ENCODE measurements at places on chromosomes 5 and 9.

GRCh38 chr5:68739752-68740151, 354.1 kb upstream of the SLC30A5 start:
- DNase-seq, result no peak

- DNase-seq, result peak; percentile 9
Measured at GRCh38 chr9:98801561-98801960, 5.2 kb upstream of the ANKS6 start.

DNA sequence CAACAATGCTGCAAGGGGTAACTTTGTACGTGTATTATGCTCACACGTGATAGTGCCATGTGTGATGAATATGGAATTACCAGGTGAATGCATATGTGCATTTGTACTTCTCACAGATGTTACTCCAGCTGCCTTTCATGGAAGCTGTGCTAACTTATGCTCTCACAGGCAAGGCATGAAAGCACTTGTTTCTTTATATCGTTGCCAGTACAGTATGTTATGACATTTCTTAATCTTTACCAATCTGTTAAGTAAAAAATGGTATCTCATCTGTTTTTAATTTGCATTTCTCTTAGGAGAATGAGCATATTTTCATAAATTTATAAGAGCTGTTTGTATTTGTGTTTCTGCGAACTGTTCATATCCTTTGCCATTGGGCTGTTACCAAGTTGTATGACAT, 311.8 kb upstream of the DMRT1 start:
- no peak for DNase-seq

DNA sequence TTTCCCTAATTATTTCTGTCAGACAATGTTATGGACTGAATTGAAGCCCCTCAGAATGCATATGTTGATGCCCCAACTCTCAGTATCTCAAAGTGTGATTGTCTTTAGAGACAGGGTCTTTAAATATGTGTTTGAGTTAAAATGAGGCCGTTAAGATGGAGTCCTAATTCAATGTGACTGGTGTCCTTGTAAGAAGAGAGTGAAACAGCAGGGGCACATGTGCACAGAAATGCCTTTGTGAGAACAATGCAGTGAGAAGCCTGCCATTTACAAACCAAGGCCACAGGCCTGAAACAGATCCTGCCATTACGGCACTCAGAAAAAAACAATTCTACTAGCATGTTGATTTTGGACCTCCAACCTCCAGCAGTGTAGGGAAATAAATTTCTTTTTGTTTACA, 483.0 kb upstream of the DMAC1 start:
- no peak for DNase-seq

- no peak for DNase-seq
Measured at GRCh38 chr9:30103647-30104394, 2280.6 kb upstream of the ACO1 start.

- no peak for DNase-seq
Measured at GRCh38 chr5:2861605-2862004, 110.1 kb upstream of the IRX2 start.

DNA sequence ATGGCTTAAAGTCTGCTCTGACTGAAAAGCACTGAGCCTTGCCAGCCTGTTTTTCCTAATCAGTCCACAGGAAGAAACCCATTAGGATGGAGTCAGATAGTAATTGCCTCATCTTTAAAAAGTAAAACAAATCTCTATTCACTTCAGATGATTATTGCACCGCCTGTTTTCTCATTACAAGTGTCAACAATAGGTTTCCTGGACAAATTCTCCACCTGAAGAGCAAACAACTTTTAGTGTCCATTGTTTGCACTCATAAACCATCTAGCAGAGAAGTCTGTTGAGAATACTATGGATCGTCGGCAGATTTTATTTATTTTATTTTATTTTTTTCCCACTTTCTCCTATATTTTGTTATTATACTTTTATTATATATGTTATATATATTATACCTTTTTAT, 20.3 kb downstream of the C5orf63 start:
- no peak for DNase-seq

DNA sequence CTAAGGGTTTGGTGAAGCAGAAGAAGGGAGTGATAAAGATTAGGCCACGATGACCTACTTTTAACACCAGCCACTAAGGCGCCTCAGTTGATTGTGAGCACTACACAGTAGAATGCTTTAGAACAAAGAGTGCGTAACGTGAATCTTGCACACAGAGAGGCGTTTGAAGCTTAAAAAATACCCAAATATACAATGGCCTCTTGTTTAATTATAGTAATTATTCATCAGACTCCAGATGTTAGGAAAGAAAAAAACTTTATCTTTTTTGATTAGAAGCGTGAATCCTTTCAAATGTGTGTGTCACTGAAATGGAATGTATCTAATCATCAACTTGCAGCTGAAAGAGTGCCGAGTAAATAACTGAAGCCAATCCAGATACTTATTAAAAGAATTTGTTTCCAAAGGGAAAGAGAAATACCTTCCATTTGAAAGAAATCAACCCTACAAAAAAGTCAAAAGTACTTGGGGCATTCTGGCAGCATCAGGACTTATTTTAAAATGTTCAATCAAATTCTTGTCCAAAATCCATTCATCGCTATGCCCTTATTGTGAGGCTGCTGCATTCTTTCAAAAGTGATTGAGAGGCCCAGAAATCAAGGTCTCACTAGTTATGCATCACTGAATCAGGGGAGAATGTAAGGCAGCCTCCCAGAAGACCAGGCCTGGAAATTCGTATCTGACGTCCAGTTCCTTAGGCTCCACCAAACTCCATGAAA, 337.5 kb downstream of the ZNF608 start:
- no peak for DNase-seq

- DNase-seq, result no peak
Measured at GRCh38 chr9:107462691-107463090, 26.9 kb downstream of the KLF4 start.

- no peak for DNase-seq
Measured at GRCh38 chr5:96427824-96428223, 5.2 kb downstream of the PCSK1 start.

GRCh38 chr5:154528005-154528594, 50.1 kb upstream of the HAND1 start:
- no peak for DNase-seq

- no peak for DNase-seq
Measured at GRCh38 chr5:132000241-132000490, 11.3 kb downstream of the ACSL6 start.

DNA sequence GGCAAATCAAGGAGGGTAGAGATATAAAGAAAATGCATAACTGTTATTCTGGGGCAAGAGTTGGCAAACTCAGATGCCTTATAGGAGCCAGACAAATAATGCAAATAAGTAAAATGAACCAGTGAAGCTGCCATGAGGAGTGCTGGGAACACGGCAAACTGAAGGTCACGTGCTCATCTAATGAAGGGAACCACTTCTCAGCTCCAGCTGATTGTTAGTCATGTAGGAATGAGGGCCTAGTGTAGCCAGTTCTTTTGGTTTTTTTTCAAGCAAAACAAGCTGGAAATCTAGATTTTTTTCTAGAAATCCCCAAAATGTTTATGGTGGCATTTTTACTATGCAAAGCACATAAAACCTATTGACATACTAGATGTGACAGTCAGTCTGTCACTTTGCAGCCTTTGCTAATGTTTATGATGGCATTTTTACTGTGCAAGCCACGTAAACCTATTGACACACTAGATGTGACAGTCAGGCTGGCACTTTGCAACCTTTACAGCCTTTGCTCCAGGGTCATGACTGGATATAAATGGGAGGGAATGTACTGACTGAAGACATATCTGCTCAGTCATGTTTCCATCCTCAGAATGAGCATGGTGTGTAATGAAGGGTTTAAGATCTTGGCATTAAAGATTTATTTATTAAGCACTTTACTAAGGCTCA, 39.4 kb downstream of the RUSC2 start:
- no peak for DNase-seq

DNA sequence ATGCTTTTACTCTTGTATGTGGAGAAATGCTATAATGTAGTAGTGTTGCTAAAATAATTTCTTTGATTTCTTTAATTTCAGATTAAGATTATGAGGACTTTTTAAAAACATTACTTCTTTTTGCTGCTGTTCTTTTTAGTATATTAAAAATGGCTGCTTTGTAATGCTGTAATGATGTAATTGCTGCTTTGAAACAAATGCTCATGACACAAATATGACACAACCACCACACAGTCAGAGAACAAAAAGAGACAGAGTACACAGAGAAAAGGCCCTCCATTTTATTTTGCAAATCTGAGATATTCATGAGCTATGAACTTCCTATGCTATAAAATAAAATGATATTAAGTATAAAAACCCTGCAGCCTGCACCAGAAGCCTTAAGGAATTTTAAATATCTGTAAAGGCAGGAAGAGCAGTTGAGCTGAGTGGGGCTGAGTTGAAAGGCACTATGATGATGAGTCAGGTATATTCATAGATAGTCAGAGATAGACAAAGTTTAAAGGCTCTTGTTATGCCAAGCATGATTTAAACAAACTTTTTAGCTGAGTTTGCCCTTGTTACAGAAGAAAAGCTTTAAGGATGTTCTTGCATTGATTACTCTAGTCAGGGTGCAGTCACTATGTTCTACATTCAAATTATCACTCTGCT, 5.1 kb upstream of the POU5F2 start:
- DNase-seq, result no peak

- DNase-seq, result no peak
Measured at GRCh38 chr5:51172903-51173626, 210.2 kb upstream of the ISL1 start.

GRCh38 chr9:114496011-114496410, 9.3 kb downstream of the WHRN start:
- DNase-seq, result no peak

DNA sequence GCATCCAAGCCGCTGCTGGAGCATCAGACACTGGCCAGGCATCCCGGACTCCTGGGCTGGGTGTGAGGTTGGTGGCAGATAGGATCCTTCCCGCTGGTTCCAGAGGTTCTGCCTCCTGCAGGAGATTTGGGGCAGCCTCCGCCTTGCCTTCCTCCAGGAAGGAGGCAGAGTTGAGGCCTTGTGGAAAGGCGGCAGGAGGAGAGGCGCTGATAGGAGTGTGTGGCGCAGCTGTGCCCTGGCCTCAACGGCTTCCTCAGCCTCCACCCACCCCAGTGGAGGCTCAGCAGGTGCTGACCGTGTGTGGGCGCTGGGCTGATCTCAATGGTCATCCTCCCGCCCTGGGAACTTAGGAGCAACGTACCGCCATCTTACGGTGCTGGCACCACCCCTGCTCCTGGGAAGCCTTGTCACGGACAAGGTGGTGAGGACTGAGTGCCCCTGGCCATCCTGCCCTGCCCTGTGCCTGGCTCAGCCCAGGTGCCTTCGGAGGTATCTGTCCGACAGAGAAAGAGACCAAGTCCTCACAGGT, 10.2 kb downstream of the NCS1 start:
- DNase-seq, result no peak

DNA sequence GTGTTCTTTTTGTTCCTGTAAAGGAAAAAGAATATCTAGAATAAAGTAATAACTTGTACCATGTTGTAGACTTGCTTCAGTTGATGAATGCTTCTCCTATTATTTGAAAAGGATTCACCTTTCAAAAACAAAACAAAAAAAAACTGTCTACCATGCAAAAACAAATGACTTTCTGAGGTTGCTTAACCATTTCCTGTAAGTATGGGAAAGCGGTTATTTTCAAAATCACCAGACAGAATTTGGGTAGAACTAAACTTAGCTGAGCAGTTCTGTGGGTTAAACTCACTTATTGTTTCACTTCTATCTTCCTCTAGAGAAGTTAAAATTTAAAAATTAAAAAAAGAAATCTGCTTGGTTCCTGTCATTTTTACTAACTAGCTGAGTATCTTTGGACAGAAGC, 25.2 kb downstream of the LNPEP start:
- DNase-seq, result no peak

DNA sequence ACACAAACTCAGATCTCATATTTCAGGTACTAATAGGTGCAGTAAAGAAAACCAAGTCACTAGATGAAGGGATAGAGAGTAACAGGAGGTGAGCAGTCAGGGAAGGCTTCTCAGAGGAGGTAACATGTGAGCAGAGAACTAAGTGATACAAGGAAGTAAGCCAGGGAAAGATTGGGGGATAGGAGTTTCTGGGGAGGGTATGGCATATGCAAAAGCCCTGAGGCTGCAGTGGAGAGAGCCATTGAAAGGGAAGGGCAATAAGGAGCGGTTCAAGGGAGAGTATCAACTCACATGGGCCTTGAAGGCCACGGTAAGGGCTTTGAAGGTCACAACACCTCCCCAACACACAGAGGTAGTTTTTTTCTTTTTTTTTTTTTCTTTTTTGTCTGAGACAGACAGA, 6.9 kb downstream of the OLFML2A start:
- DNase-seq, result no peak

GRCh38 chr5:64026493-64026892, 64.2 kb upstream of the HTR1A start:
- DNase-seq, result no peak

DNA sequence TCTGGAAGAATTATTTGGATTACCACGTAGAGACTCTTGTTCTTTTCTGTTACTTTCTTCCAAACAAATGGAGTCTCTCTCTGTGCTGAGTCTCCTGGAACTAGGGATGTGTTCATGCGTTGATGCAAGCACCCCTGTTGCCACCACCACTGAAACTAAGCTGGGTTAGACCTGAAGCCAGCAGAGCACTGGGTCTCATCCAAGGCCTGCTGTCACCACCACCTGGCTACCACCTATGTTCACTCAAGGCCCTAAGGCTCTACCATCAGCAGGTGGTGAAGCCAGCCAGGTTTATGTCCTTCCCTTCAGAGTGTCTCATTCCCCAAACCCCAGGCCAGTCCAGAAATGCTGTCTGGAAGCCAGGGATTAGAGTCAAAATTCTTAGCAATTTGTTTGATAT, 13.3 kb downstream of the RIC1 start:
- DNase-seq, result no peak

GRCh38 chr5:143126174-143127019, 277.1 kb downstream of the NR3C1 start:
- no peak for DNase-seq

DNA sequence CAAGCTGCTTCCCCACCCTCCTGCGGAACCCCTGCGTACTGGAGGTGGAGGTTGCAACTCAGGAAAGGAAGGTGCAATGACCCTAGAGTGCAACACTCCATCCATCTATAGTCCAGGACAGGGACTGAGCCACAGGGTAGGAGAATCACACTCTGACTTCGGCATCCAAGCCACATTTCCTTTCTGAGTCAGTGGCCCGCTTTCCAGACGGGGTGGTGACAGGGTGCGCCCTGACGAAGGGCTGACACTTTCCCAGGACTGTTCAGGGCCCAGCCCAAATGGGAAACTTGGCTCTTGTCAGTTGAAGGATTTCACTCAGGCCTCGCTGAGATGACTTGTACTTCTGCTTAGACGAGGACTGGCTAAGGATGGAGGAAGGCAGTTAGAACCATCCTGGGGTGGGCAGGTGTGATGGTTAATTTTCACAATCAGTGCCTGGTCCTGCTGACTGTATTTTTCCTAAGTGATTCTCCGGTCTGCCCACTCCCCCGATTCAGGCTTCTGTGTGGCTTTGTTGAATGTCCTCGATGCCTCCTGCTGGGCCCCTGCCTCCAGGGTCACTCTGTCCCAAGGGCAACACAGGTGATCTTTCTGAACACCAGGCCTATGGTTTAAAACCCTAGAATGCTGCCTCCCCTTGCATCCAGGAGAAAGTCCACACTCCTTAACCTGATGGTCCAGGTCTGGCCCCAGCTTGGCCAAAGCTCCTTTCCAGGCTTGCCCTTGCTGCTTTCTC, 228.1 kb downstream of the FSTL4 start:
- DNase-seq, result peak; percentile 75

GRCh38 chr9:137784046-137784445, 93.5 kb upstream of the CACNA1B start:
- no peak for DNase-seq

- no peak for DNase-seq
Measured at GRCh38 chr5:161676103-161676502, 9.4 kb upstream of the GABRA6 start.

Data from lower leg skin (tissue), 4 donors.